ENCODE measurements at places on chromosomes 12 and 14.

DNA sequence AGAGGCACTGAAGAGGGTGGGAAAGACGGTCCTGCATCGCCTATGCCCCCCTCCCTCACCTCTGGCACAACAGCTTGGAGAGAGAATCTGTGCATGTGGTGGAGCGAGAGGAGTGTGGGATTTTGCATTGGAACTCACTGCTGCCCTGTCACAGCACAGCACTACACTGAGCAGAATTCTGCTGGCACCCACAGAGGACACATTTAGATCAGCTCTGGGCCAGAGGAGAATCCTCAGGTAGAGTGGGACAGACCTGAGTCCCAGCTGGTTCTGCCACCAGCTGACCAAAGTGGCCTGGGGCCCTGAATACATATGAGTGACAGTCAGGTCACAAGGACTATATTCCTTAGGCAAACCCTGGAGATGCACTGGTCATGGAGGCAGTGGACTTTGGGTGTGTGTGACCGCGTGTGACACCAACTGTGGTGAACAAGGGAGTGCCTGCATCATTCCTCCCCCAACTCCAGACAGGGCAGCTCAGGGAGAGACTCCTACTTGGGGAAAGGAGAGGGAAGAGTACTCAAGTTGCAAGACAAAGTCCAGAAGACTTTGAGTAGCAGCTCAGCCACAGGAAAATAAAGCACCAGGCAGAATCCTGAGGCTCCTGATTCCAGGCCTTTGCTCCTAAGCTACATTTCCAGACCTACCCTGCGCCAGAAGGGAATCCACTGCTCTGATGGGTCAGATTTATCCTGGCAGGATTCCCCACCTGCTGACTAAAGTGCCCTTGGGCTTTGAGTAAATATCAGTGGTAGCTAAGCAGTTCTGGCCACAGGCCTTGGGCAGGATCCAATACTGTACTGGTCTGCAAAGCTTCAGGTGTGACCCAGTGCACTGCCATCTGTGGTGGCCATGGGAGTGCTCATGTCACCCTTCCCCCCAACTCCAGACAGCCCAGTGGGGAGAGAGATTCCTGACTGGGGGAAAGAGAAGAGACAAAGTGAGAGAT lies 10.6 kb upstream of the ACOT1 start:
- no peak for DNase-seq

DNA sequence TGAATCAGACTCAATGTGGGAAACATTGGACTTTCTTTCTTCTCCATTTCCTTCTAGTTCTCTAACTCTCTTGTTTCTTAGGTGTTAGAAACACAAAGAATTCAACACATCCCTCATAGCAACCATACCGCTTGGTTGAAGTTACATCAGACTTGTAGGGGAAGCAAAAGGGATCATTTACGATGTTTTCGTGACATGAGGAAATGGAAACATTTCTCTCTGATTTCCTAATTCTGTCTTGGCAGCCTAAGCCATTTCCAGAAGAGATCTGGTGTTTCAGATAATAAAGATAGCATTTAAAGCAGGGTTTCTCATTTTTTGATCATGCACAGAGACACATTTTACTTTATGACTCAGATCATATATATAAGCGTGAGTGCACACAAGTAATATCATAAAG lies 202.0 kb downstream of the TMEM132C start:
- DNase-seq, result no peak

GRCh38 chr12:57469296-57470164 lies 9.9 kb downstream of the GLI1 start:
- no peak for DNase-seq

- DNase-seq, result no peak
These were observed 39.5 kb upstream of the RIN3 start for GRCh38 chr14:92473969-92474535.

- DNase-seq, result no peak
These were observed 357.4 kb upstream of the PRICKLE1 start for GRCh38 chr12:42946871-42947381.

GRCh38 chr12:124992874-124993625 lies 395 bp upstream of the BRI3BP start:
- DNase-seq, result peak; percentile 87

- DNase-seq, result no peak
These were observed 7.6 kb downstream of the SLC38A2 start for GRCh38 chr12:46364777-46365580.

- DNase-seq, result no peak
These were observed 12.1 kb upstream of the SLC24A4 start for GRCh38 chr14:92310776-92311375.

DNA sequence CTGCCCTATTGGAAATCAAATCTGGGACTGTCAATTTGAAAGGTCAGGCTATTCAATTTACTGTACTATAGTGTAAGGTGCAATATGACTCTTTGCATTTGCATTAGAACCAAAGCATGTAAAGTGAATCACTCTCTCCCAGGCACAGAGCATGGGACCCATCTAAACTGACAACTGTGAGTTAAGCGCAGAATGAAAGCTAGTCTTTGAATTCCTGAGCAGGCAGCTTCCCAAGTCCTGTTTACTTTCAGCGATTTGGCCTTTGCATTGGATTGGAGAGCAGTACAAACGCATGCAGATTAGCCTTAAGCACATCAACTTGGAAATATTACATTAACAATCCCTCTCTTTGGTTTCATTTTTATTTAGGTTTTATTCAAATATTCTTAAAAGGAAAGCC lies 74.6 kb downstream of the RERG start:
- no peak for DNase-seq

GRCh38 chr12:79911889-79912656 lies 22.8 kb downstream of the PPP1R12A start:
- DNase-seq, result no peak

GRCh38 chr12:46111715-46112114 lies 121.3 kb upstream of the SCAF11 start:
- DNase-seq, result no peak

GRCh38 chr14:88201851-88202250 lies 121.2 kb downstream of the KCNK10 start:
- DNase-seq, result no peak

DNA sequence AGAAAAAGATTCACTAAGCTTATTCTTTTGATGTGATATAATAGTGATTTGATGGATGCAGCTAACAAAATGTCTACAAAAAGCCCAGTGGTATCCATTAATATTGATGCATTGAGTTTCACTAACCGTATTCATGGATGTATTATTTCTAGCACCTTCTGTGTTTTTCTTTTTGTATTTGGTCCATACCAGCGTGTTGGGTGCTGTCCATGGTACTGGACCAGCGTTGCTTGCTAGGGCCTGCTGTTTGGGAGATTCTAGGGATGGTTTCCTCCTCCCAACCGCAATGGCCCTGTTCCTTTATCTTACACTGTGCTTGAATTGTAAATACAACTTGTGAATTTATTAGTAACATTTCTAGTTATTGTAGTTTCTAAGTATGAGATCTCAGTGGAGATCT lies 31.7 kb downstream of the ANO4 start:
- DNase-seq, result peak; percentile 3

- no peak for DNase-seq
These were observed 164.7 kb downstream of the SSPN start for GRCh38 chr12:26360062-26360461.

- no peak for DNase-seq
These were observed 127.6 kb downstream of the FSCB start for GRCh38 chr14:44379292-44379977.

DNA sequence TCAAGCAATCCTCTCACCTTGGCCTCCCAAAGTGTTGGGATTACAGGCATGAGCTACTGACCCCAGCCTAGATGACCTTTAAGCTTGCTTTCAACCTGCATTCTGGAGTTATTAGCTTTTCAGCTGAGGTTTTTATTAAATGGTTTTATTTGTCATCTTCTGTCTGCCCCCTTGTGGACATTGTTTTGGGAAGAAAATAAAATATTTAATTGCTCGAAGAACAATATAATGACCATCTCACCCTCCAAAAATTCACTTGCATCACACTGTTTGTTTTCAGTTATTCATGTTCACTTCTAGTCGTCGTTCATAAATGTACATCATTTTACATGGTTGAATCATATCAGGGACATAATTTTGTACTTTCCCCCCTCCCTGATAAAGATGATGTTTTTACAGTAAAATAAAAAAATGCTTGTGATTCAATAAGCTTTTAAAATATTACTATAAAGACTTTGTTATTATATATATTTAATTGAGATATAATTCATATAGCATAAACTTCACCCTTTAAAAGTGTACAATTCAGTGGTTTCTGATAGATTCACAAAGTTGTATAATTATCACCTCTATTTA lies 10.1 kb upstream of the SPATS2 start:
- no peak for DNase-seq

GRCh38 chr12:127925971-127926370 lies 341.0 kb upstream of the TMEM132C start:
- no peak for DNase-seq

DNA sequence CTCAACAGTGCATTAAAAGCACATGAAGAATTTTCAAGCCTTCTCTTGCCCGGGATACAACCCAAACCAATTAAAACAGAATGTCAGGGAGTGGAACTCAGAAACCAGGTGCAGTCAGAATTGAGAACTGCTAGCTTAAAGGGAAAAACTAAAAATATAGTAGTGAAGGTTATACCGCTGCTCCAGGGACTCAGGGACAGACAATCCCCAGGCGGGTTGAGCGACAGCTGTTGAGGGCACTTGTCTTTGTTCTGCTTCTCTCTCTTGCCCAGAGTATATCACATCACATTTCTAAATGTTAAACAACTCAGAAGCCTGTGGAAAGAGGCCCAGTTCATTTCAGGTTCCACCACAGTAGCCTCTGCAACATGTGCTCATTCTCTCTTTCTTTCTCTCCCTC lies 93.1 kb downstream of the SLC5A8 start:
- DNase-seq, result no peak

DNA sequence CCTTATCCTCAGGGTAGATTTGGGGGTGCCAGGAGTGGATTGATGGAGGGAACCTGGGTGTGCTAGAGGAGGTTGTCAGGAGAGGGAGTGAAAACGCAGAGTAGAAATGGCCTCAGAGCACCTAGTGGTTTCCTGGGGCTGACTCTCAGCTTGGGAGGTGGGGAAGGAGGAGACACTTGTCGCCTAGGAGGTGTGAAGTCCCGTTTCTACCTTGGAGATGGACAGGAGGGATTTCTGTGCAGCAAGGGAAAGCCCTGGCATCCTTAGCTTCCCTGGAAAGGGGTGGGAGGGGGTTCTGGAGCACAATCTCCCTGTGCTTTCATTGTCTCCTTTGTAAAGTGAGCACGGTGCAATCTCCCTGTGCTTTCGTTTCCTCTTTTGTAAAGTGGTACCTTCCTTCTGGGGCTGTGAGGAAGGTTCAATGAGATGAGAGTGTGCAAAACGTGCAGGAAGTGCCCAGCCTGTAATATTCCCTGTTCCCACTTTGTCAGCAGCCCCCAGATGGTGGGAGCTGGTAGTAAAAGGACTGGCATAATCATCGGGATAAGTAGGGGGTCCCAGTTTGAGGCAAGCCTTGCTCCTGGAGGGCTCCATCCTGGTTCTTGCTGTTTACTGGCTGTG lies 1.6 kb downstream of the OAS3 start:
- peak; percentile 37 for DNase-seq

GRCh38 chr12:113852695-113853490 lies 113.2 kb downstream of the RBM19 start:
- DNase-seq, result no peak

GRCh38 chr14:55412676-55413075 lies 1.0 kb upstream of the ATG14 start:
- DNase-seq, result no peak

DNA sequence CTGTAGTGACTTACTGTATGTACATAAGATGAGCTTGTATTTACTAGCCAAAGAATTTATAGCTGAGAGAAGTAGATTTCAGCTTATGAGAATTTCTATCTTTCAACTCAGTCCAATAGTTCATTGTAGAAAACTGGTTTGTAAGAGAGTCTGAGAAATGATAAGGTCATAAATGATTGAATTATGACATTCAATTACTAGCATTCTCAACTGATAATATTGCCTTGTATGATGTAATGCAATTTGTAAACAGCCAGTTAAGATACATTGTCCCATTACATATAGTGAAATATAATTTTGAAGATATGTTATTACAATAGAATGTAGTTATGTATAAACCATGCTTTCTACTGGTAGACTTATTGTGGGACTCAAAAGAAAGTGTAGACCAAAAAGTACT lies 42.5 kb upstream of the STRAP start:
- no peak for DNase-seq

- no peak for DNase-seq
These were observed 13.8 kb downstream of the KCNMB4 start for GRCh38 chr12:70379846-70380245.

DNA sequence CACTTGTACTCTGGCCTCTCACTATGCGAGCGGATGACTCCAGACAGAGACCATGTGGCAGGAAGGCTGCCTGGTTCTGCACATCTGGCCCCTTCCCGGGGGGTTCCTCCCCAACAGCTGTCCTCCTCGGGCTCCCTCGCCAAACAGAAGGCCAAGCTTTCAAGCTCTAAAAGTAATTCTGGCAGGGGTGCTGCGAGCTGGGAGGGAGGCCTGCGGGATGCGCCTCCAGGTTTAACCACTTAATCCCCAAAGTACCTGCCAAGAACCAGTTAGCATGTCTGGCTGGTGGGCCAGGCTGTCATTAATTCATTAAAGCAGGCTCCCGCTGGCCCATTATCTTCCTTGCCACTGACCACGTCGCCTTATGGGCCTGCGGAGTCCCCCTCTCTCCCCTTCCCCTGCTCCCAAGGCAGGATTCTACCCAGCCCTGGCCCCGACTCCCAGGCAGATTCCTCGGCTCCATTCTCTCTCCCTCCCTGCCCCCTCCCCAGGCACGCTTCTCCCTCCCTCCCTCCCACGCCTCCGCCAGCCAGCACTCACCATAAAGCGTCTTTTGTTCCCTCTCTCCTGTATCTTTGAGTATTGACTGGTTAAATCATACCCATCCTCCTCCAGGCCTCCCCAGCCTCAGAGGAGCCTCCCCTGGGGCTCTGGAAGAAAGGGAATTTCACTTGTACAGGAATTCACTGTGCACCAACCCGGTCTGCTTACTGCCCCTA lies 4.9 kb downstream of the HRK start:
- DNase-seq, result no peak

GRCh38 chr14:49994951-49995561 lies 102.2 kb downstream of the ARF6 start:
- DNase-seq, result no peak

- no peak for DNase-seq
These were observed 62.2 kb downstream of the BMP4 start for GRCh38 chr14:53894456-53894855.

GRCh38 chr14:60893911-60894310 lies 87.0 kb downstream of the TRMT5 start:
- DNase-seq, result no peak

DNA sequence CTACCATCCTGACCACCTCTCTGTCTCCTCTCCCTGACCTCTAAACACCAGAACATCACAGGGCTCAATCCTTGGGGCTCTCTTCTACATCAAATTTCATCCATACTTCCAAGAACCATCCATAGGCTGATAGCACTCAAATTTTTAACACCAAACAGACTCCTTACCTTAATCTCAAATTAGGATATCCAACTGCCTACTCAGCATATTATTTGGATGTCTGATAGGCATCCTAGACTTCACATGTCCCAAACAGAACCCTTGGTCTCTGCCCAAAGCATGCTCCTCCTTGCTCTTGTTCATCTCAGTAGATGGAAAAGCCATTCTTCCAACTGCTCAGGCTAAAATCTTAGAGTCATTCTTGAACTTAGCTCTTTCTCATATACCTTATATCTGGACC lies 91.3 kb downstream of the GALC start:
- no peak for DNase-seq
